Dermis microvascular lymphatic vessel endothelial cell (primary cell): ENCODE measurements at places on chromosomes 5 and 9. TPM values are rescaled to one million over a fixed set of nuclear protein-coding genes. Genes with fewer than 3 reads are reported as not detected.

The RNF208 gene
- total RNA-seq, result under 0.01 and 0.13 TPM in 2 replicates

DNA sequence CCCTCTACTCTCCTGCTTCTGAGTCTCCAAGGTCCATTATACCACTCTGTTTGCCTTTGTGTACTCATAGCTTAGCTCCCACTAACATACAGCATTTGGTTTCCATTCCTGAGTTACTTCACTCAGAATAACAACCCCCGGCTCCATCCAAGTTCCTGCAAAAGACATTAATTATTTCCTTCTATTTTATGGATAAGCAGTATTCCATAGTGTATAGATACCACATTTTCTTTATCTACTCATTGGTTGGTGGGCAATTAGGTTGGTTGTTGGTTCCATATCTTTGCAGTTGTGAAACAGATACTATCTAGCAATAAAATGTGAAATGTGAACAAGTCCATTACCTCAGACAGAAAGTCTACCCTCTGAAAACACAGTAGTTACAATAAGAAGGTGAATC lies 110.3 kb downstream of the DOCK8 start:
- no peak for DNase-seq

The CDKN2B gene
- 5.1 and 9.9 TPM in 2 replicates for total RNA-seq

DNA sequence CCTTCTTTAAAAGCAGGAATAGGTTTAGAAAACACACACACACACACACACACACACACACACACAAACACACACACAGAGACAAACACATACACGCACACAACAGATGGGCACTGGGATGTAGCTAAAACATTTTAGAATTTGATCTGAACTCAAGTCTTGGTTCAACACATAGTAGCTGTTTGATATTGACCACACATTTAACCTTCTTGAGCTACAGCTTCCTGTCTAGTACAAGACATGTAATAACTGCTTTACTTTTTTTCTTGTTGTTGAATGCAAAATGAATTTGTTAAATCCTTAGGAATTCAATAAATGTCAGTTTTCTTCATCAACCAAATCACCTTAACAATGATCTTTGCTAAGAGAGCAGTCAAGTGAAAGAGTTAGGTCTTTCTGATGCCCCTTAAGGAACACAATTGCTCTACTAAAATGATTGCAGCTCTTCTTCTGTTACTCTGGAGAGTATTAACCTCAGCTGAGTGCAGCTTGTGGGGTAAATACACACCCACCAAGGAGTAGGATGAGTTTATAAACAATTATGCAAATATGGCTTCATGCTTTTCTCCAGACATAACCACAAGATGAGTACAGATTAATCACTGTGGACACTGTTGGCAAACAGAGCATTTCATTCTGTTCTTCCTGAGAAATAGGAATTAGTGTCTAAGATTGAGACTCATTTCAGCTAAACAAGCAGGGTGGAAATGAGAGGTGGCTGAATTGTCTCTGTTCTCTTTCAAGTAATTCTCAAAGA lies 302.9 kb upstream of the PAPPA start:
- DNase-seq, result no peak

DNA sequence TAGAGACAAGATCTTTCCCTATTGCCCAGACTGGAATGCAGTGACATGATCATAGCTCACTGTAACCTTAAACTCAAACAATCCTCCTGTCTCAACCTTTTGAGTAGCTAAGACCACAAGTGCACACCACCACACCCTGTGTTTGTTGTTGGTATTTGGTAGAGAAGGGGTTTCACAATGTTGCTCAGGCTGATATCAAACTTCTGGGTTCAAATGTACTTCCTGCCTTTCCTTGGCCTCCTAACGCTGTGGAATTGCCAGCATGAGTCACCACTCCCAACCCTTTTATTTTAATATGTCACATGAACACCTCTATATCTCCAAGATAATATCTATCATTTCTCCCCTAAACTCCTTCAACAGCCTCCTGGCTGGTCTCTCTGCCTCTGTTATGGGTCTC lies 719.0 kb downstream of the PTPRD start:
- DNase-seq, result no peak

- no peak for DNase-seq
These were observed 17.2 kb upstream of the SUSD3 start for GRCh38 chr9:93041108-93041802.

The PHF24 gene
- total RNA-seq, result under 0.01 TPM in 1 of 2 replicates, not detected in the other

DNA sequence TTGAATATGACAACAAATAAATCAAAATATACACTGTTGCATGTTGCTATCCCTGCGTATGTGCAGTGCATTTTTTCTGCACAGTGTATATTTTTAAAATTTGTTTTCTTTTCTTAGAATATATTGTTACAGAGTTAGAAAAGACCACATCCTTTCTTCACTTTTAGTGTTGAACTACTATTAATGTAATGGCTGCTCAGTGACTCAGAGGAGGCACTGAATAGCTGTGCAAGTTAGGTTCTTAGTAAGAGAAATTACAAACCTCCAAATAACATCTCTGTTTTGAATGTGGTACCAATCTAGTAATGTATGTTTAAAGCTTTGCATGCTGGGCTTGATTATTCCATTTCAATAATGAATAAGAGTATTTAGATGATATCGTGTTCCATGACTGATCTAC lies 208.9 kb upstream of the PRR16 start:
- DNase-seq, result no peak

The AP3B1 gene
- 36.7 and 38.9 TPM in 2 replicates for total RNA-seq

DNA sequence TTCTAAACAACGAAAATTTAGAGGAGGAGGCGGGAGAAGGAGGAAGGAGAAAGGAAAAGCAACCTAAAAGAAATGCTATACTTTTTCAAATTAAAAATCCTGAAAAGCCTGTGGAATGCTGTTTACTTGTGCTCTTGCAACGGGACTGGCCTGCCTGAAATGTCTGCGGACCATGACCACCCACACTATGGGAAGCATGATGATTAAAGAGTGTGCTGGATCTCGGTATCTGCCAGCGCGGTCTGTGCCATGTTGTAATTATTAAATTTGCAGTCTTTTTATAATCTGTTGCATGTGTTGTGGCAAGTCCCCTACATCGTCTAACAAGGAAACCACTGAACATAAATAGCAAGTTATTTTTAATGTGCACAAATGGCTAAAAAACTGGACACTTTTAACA lies 111.4 kb downstream of the FANCC start:
- no peak for DNase-seq

The ZNF483 gene
- 1.6 and 1.8 TPM in 2 replicates for total RNA-seq

DNA sequence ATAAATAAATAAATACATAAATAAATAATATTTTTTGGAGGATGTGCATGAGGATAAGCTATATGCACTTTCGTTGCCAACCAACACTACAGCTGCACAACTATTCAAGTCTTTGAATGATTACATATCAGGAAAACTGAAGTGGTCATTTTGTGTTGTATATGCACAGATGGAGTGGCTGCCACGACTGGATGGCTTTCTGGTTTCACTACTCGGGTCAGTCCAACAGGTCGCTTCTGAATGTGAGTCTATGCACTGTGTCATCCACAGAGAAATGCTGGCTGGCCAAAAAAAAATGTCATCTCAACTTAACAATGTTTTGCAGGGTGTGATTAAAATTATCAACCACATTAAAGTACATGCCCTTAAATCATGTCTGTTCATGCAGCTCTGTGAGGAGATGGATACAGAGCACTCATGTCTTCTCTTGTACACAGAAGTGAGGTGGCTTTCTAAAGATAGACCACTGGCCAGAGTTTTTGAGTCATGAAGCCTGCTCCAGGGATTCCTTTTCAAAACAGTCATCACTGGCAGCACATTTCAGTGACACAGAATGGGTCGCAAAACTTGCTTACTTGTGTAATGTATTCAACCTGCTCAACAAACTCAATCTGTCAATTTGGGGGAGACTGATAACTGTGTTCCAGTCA lies 589.8 kb upstream of the CYLC2 start:
- no peak for DNase-seq

GRCh38 chr9:34125681-34126206 lies 754 bp downstream of the DCAF12 start:
- DNase-seq, result no peak
